ENCODE measurements at places on chromosomes 4 and X. TPM values are rescaled to one million over a fixed set of nuclear protein-coding genes. Genes with fewer than 3 reads are reported as not detected.

Gene UGT2A2
- not detected for total RNA-seq

Gene NPNT
- not detected for total RNA-seq

Gene CXorf66
- not detected for total RNA-seq

Gene KDR
- 33.7 TPM for total RNA-seq

Gene GRPR
- total RNA-seq = 0.58 TPM

Gene SULT1E1
- 3.9 TPM for total RNA-seq

Gene OPN1LW
- not detected for total RNA-seq

Gene HSFX1
- 0.85 TPM for total RNA-seq

Gene LRBA
- total RNA-seq = 44.0 TPM

Gene SLITRK2
- total RNA-seq = not detected

Gene SYAP1
- total RNA-seq = 53.8 TPM

Gene RBM47
- 2.0 TPM for total RNA-seq

Gene ZFP92
- total RNA-seq = 0.19 TPM

Gene SMIM10L2A
- total RNA-seq = 1.7 TPM

Gene DLG3
- total RNA-seq = 13.8 TPM

Gene NAA15
- 62.9 TPM for total RNA-seq

Gene PRKG2
- total RNA-seq = 18.9 TPM

Gene PPP4R3C
- total RNA-seq = not detected

Gene EXOC1
- total RNA-seq = 50.7 TPM

Gene AIMP1
- 40.8 TPM for total RNA-seq

Gene FAM184B
- under 0.01 TPM for total RNA-seq

Gene COL4A5
- total RNA-seq = 56.9 TPM

Gene RHOXF2B
- total RNA-seq = not detected

Gene CDKN2AIP
- total RNA-seq = 16.3 TPM

Gene BEND4
- total RNA-seq = not detected

Gene ADGRG4
- not detected for total RNA-seq

Gene SFRP2
- not detected for total RNA-seq

Gene SLC9B1
- 2.0 TPM for total RNA-seq

Gene TMEM271
- not detected for total RNA-seq

Gene PNCK
- under 0.01 TPM for total RNA-seq

Gene CXCL10
- total RNA-seq = under 0.01 TPM
